ENCODE measurements at places on chromosomes 6 and 20.

- no peak for DNase-seq
Measured at GRCh38 chr6:75210885-75211739, 5.3 kb upstream of the COL12A1 start.

- no peak for DNase-seq
Measured at GRCh38 chr6:34664256-34664971, 32.2 kb downstream of the ILRUN start.

DNA sequence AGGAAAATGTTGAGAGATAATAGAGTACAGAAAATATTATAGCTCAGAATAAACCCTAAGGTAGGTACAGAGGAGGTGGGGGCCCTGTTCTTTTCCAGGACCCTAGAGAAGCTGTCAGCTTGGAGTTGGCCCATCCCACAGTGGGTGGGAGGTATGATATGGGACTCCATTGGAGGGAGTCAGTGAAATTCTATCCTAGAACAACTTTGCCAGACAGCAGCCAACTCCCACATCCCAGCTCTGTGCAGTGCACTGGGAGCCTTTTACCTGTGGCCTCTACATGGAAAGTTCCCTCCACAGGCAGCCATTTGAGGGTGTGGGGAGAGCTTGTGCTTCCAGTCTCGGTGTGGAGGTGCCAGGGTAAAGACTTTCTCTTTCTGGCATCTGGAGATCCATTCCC, 36.8 kb upstream of the CLIC5 start:
- DNase-seq = no peak

DNA sequence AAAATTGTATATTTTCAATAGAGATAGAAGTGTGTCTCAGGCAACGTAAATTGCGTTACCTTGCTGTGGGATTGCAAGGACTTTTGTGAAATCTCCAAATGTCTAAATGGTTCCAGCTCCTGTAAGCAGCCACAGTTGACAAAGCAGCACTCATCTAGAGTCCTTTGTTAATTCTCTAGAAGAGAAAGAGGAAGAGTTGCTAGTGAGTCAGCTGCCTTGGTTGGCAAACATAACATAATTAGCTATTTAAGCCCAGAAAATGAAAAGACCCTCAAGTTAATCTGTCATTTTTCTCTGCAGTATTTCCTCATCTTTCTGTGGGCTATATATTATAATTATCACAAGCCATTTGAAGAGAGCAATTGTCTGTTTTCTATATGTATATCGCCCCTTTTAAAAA, 66.4 kb upstream of the FABP7 start:
- no peak for DNase-seq

DNA sequence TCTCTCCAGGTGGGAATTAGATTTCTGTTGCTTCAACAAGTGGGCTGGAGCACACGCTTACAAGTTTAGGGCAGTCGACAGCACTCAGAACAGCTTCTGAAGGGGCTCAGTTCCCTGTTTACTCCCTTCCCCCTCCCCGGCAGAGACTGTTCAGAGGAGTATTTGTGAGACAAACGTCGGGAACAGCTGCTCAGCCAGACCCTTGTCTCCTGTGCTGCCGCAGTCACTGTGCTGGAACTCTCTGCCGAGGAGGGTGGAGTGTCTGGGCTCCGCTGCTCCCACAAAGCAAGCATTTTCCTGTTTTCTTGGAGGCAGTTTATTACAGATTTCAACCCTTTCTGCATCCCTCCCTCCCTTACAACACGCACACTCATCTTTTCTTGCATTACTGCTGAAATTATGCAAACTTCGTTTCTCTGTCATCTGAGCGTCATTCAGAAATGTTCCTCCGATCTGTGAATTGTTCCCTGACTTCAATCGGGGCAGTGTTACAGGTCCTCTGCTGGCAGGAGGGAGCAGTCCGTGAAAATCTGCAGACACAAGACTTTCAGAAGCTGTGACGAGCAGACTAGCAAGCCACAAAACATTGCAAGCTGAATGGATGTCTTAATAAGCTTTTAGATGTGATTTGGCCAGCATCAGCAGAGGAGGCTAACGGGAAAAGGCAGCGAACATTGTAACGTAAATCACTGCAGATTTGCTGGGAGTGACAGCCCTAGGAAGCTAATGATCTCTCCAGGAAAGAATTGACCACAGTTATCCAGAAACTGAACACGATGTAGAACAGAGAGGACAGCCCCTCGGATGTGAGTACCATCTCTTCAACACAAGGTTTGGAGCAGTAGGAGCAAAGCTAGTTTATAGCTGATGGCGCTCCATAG, 76.2 kb downstream of the LYRM2 start:
- no peak for DNase-seq

DNA sequence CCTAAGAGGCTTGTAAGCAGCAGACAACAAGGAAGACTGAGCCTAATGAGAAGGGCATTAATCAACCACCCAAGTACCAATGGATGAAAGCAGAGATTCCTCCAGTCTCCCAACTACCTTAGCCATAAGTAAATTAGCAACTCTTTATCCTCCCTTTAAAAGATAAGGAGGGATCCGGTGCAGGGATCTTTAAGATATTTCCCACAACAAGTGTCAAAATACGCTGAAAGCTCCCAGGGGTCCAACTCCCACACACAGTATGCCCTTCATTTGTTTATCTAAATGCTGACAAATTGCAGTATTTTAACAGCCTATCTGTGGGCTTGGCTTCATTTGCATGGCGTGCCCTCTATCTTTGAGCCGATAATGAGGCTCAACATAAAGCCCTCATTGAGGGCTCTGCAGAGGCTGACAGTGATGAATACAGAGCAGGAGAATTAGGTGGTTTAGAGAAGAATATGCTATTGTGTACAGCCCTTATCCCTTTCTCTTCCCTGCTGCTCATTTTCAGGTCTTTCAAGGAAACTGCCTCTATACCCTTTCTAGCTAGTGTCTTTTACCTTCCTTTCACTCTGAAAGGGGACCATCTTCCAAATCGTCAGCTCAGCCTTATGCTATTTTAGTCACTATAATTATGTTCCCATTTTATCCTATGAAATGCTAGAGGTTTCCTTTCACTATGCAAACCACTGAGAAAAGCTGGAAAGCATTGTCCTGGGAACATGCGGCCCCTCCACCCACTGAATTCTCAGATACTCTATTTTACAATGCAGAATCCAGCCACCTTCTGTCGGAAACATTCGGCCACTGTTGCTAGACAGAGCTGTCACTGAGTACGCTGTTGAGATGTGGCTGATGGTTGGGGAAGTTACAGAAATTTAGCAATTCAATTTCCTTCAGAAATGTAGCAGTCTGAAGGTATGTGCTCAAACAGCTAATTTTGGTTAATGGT, 575.2 kb upstream of the JAG1 start:
- no peak for DNase-seq

DNA sequence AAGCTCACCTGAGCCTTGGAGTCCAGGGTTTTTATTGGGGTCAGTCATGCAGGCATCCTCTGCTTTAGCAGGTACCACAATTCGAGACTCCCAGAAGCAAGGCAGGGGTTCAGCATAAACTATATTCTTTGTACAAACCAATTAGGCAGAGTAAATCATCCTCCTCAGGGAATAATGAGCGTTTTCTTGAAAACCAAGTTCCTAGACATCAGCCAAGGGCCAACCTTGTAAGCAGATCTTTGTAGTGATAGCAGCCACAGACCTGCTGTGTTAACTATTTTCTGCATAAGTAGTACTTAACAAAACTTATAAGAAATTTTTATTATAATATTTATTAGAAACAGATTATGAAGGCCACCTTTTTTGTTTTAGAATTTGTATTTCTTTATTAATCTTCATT, 74.7 kb downstream of the STXBP5 start:
- no peak for DNase-seq

Data from vagina (tissue), 2 donors.